Left ventricle myocardium superior (tissue), 1 donor: ENCODE measurements at places on chromosomes 7 and 10. TPM values are rescaled to one million over a fixed set of nuclear protein-coding genes. Genes with fewer than 3 reads are reported as not detected.

DNA sequence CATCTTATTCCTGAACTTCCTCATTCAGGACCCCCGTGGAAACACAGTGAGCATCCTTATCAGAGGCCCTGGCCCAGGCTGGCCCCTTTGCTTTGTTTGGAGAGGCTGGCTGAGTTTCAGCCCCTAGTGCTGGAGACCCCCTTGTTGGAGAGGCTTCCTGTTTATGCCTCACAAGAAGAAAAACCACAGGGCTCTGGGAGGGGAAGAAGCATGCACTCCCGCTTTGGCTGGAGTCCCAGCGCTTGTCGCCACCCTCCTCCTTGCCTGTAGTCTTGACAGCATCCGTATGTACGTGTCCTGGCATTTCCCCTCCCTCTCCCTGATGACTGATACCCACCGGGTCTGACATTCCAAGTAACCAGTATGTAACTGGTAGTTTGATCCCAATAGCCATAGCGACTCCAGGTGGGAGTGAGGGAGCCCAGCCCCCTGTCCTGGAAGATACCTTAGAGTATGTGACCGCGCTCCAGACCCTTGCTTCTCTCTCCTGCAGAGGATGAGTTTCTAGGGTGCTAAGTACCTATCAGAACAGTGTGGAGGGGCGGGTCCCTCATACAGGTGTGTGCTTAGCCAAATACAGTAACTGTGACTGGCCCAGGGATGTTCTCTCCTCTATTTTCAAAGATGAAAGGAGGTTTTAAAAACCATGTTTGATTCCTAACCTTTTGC lies 6.9 kb upstream of the ATP6V0E2 start:
- DNase-seq: peak; percentile 70

- DNase-seq: no peak
These were observed 236.0 kb downstream of the SEMA3D start for GRCh38 chr7:84950836-84951235.

- peak; percentile 20 for DNase-seq
These were observed 21.3 kb upstream of the CLDN4 start for GRCh38 chr7:73809467-73809951.

The MYO1G gene
- 1.3 TPM for total RNA-seq

- DNase-seq: no peak
These were observed 191.2 kb upstream of the KLF6 start for GRCh38 chr10:3976171-3976570.

DNA sequence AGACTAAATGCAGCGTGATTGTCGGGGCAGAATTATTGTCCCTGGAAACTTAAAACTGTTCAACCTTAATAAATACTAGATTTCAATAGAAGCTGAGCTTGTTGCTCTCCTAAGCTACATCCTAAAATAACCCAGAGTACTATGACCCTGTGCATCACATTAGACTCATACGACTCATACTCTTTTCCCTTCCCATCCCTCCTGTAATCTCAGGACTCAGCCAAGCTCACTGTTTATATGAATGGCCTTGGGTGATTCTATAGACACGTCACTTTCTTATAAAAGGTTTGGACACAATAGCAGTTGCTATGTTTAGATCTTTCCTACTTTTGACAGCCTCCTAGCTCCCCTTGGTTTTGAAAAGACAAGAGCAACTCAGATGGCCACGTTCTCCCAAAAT lies 17.2 kb downstream of the TCF7L2 start:
- no peak for DNase-seq

DNA sequence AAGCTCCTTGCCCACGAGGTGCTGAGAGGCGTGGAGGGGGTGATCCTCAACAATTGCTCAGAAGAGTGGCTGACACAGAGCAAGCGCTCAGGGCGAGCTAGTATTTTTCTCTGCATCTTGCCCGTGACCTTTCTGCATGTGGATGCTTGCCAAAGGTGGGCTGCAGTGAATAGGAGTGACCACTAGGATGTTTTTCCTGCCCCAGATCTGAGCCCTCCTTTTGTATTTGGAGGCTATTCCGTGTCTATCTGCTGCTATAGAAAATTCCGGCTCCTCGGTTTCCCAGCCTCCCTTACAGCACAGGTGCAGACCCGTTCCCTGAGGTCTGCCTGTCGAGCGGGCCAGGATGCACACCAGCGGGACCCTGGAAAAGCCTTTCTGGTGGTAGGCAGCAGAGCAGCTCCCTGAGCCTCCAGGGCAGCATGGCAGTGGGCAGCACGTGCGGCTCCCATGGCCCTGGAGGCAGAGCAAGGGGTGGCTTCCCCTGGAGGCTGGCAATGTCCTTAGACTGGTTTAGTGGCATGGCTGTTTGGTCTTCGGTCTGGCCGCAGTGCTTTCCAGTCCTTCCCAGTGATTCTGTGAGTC lies 145.1 kb upstream of the PCBD1 start:
- DNase-seq: no peak

GRCh38 chr7:133940368-133940767 lies 186.8 kb upstream of the LRGUK start:
- DNase-seq: no peak

- no peak for DNase-seq
These were observed 20.7 kb downstream of the PIK3AP1 start for GRCh38 chr10:96699613-96700012.

DNA sequence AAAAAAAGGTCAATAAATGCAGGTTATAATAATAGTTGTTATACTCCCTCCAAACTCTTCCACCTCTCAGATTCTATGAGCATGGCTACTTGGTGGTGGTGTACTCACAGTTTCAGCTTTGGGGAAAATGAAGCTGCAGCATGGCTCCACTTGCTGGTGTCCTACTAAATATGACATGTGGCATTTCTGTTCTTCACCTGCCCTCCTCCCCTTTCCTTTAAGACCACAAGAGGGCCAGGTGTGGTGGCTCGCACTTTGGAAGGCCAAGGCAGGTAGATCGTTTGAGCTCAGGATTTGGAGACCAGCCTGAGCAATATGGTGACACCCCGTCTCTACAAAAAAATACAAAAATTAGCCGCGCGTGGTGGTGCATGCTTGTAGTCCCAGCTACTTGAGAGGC lies 101.1 kb downstream of the SLC37A3 start:
- no peak for DNase-seq

The AIFM2 gene
- 16.3 TPM for total RNA-seq

The FZD8 gene
- total RNA-seq: 8.2 TPM

DNA sequence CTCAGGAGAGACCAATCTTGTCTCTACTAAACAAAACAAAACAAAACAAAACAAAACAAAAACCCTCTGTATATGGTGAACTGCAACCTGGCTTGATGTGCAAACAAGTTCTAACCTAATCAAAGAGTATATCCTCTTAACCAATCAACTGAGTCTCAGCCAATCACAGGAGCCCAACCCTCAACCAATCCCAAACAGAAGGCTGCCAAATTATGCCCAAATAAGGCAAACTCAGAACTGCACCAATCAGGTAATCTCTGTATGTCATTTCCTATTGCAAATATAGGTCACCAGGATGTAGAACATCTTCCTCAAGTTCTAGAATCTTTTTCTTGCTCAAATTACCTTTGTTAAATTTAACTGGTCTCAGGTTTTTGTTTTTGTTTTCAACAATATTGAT lies 5.2 kb downstream of the FAM133B start:
- DNase-seq: no peak

The ACHE gene
- total RNA-seq: 0.40 TPM

- DNase-seq: no peak
These were observed 56.5 kb downstream of the CTTNBP2 start for GRCh38 chr7:117816727-117817126.

DNA sequence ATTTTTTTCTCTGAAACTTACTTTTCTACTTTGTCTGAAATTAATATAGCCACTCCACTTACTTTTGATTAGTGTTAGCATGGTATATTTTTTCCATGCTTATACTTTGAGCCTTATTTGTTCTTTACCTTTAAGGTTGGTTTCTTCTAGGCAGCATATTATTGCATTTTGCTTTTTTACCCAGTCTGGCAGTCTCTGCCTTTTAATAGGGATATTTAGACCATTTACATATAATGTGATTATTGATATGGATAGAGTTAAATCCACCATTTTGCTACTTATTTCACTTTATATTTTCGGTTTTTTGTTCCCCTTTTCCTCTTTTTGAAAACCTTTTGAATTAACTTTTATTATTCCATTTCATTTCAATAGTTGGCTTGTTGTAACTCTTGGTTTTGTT lies 30.3 kb downstream of the CYP26A1 start:
- DNase-seq: no peak

DNA sequence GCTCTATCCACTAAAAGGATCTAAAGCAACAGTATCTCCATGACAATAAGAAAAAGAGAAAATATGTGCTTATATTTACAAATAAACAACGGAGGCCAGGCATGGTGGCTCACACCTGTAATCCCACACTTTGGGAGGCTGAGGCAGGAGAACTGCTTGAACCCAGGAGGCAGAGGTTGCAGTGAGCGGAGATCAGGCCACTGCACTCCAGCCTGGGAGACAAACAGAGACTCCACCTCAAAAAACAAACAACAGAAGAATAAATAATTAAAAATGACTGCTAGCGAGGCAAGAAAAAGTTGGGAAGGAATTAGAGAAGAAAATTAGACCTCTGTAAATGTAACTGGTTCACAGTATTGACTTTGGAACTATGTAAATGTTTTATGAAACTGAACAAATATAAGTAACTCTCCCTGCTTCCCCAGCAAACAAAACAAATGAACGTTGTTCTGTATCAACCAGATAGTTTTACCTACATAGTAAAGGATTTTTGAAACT lies 17.1 kb downstream of the TRIM24 start:
- no peak for DNase-seq

DNA sequence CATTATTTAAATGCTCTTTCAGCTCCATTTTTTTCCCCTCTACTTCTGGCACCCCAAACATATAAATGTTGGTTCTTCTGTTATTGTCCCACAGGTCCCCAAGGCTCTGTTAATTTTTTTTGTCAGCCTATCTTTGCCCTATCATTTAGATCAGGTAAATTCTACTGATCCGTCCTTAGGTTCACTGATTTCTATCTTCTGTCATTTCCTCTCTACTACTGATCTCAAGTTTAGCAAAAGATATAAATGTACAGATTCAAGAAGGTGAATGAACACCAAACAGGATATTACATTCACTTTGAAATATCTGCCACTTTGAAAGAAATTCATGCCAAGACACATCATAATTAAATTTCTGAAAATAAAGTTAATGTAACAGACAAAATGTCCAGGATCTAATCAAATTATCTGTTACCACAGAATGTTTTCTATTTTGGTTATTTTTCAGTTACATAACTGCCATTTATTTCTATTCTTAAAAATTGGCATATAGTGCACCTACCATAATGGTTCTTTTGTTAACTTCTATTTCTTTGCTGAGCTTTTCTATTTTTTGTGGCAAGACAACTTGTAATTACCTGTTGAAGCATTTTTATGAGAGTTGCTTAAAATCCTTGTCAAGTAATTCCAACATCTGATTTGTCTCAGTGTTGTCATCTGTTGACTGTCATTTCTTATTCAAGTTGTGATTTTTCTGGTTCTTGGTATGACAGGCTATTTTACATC lies 12.1 kb upstream of the CUBN start:
- DNase-seq: no peak

GRCh38 chr10:56346845-56347415 lies 14.1 kb downstream of the ZWINT start:
- DNase-seq: no peak

- no peak for DNase-seq
These were observed 43.3 kb downstream of the POLR1F start for GRCh38 chr7:19665399-19666008.

The HMX2 gene
- total RNA-seq: not detected

DNA sequence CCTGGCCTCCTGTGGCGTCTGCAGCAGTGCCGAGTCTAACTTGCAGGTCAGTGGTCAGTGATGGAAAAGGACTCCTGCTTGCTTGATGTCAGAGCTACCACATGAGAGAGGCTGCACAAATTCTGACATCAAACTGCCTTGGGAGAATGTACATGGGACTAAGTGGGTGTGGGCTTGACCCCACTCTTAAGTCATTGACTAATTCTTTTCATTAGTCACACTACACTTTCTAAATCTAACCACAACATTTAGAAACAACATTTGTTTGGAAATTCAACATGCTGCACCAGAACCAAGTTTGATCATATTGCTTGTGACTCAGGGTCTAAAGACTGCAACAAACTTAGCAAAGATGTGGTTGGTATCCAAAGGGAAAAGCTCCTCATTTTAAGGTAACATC lies 24.4 kb upstream of the CDC14C start:
- DNase-seq: no peak

The HYAL4 gene
- total RNA-seq: not detected

- DNase-seq: peak; percentile 81
These were observed at the start of gene KLF6 for GRCh38 chr10:3784510-3785250. TSS of gene KLF6 (minus strand) at chr10:3785209. CDS start at chr10:3785014, 195 bp downstream.

DNA sequence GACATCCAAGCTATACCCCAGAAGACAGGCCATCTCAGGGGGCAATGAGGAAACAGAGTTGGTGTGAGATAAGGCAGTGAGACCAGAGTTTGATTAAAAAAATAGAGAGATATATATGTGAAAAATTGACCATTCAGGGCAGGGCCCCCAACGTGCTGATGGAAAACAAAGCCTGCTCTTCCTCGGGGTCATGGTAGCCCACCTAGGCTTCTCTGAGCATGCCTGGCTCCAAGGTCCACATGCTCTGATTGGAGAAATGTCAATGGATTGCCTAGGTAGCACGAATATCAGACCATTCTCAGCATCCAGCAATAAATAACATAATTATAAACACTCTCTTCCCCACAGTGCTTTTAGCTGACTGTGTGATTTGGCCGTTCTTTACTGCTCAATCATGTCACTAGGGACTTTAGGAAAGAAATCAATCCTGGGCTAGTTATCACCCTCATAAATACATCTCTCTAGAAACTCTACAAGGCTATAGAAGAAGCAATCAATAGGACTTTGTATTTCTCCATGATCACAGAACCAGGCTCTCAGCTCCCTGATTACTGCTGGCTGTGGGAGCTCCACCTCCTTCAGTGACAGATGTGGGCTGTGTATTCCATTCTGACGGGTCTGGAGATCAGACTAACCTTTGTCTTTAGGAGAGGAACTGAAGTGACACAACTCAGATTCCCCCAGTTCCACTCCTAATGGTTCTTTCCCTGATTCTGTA lies 766.4 kb downstream of the GRID1 start:
- no peak for DNase-seq

The OR6B1 gene
- total RNA-seq: not detected

- peak; percentile 46 for DNase-seq
These were observed 84.0 kb downstream of the ARL4A start for GRCh38 chr7:12771378-12771877.

GRCh38 chr10:71755179-71755879 lies 18.0 kb downstream of the VSIR start:
- no peak for DNase-seq

DNA sequence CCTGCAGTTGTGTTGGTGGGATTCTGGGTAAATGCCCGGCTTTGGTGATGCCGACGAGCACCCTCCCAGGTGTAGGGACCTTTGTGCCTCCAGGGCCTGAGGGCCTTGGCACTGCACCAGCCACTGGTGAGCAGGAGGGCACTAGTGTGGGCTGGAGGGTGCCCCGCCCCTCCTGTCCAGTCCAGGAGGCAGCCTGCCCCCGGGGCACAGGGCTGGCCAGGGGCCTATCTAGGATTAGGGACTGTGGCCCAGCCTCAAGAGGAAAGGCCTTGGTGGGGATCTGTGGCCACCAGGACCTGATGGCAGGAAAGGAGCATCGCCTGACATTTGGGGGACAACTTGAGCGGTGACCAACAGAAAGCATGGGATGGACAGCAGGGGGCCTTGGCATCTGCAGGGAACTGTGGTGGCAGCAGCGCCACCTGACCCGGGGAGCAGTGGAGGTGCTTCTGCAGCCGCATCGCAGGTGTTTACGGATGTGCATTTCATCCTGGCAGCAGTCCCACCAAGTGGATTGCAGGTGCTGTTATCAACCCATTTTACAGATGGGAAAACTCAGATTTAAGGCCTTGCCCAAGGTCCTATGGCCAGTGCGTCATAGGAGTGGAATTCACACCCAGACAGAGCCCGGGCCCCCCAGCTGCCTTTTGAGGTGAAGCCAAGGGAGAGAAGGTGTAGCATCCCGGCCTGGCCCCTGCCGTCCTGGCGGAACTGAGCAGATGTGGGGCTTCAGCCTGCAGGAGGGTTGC lies 11.1 kb downstream of the ZNF316 start:
- DNase-seq: no peak

The CHAT gene
- total RNA-seq: not detected
